Muscle of arm (tissue), 14 donors: ENCODE measurements at places on chromosomes 5 and 9. TPM values are rescaled to one million over a fixed set of nuclear protein-coding genes. Genes with fewer than 3 reads are reported as not detected.

- DNase-seq, result no peak
These were observed 612.3 kb downstream of the BNC2 start for GRCh38 chr9:16258191-16258590.

The NDFIP1 gene
- 65.6 TPM for polyA plus RNA-seq

DNA sequence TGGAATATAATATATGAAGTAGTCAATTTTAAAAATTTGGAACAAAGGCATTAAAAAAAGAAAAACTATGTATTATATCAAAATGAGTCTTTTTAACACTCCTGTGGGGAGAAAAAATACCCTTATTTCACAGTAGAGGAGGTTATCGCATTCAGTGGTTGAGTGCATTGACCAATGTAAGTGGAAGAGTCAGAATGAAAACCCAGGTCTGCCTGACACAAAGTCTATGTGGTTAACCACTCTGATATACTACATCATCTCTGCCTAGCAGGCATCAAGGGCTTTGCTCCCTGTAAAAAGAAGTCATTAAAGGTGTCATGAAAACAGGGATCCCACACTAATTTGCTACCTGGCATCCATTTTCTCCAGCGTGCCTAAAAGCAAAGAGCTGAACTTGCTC, 417.2 kb upstream of the C9orf72 start:
- DNase-seq, result no peak

- DNase-seq, result no peak
These were observed 483.5 kb downstream of the SPOCK1 start for GRCh38 chr5:137015540-137016116.

- DNase-seq, result no peak
These were observed 183.4 kb downstream of the GOLPH3 start for GRCh38 chr5:31990701-31991110.

The TAF1L gene
- polyA plus RNA-seq, result not detected

DNA sequence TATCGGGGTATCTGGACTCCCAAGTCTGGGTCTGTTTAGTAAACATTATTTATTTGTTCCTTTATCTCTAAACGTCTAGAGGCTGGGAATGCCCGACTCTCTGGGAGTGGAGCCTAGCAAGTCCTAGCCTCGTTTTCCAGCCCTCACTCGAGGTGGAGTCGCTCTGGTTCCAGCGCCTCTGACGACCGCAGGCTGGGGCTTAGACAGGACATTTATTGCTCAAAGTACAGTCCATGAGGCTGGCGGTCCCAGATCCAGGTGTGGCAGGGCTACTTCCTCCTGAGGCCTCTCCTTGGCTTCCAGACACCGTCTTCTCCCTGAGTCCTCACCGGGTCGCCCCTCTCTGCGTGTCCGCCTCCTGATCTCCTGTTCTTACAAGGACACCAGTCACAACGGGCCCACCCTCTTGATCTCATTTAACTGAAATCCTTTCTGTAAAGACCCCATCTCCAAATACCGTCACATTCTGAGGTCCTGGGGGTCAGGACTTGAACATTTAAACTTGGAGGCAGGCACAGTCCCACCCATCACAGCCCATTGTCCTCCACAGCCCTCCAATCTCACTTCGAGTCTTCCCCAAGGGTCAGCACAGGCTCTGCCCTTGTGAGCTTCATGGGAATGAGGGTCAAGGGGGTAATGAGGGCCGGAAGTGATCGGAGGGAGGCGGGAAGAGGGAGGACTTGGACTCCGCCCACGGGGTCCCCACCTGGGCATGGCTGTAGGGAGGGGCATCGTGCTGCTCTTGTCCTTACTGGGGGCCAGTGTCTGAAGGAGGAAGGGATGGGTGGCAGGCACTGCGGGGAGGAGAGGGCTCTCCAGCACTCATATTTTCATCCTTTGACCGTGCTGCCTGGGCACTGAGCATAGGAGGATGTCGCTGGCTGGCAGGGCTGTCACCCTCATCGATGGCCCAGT, 12.2 kb upstream of the CLPTM1L start:
- DNase-seq, result no peak

GRCh38 chr5:115579216-115579615, 23.1 kb downstream of the TICAM2 start:
- no peak for DNase-seq

DNA sequence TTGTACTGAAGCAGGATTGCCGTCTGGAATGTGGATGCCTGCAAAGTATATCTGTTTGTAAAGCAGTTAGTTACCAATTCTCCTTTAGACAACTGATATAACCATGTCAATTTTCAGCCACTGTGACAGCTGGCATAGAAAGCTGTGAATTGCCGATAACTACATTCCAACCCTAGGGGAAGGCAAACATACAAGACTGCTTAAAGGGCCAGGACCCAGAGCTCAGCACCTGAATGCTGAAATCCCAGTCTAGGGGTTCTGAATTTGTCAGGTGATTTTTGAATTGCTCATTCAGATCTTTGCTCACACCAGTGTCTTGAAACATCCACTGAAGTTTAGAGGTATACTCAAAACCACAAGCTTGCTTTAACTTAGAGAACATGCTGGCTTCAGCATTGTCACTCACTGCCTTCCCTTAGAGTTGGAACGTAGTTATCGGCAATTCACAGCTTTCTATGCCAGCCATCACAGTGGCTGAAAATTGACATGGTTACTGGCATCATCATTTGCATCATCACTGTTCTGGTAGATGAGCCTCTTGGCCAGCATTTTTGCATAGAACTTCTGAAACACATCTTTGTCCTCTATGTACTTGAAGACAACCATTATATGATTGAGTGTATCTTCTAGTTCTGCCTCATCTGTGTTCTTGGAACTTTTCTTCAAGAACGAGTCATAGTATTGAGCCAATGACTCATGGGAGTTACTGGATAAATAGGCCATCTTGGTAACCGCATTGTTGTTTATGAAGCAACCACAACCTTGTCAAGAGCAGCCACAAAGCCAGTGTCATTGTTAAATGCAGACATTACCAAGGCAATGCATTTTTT, 82.1 kb downstream of the CCDC192 start:
- DNase-seq, result no peak

The NCS1 gene
- 49.4 TPM for polyA plus RNA-seq

DNA sequence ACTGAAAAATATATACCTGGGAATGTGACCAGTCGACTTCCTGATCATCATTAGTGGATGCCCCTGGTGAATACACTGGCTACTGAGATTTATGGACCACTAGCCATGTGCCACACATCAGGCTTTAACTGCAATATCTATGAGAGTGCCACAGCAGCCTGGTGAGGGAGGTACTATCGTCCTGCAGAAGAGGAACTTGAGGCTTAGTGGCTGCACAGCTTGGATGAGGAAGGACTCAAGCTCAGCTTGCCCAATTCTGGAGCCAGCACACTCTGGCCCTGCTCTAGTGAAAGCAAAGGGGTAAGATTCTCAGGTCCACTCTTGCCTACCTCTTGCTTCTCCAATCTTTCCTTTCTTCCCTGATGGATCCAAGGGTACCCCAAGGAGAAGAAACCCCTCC, 129.3 kb downstream of the ENTREP1 start:
- DNase-seq, result no peak

DNA sequence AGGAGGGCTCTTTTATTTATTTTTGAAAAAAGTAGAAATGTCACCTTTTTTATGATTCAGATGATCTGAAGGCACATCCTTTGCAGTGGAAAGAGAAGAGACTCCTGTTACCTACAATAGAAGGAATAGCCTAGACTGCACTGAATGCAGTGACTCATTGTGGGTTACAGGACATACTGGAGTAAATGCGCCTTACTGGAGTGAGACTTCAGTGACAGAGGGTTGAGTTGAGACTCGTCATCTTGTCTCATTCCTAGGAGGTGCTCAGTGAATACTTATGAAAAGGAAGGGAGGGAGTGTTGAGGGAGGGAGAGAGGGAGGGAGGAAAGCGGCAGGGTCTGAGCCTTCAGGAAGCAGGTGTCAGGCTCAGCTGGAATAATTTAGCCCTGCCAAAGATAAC, 25.2 kb downstream of the ANKRA2 start:
- no peak for DNase-seq
